Stimulated activated CD4-positive, alpha-beta T cell treated with anti-CD3 and anti-CD28 coated beads, Interleukin-15, amount 100 ng/mL, for 1 hour (primary cell): ENCODE measurements at places on chromosomes 4 and X.

GRCh38 chr4:39522068-39522467 is 5.2 kb downstream of the UGDH start:
- no peak for DNase-seq

DNA sequence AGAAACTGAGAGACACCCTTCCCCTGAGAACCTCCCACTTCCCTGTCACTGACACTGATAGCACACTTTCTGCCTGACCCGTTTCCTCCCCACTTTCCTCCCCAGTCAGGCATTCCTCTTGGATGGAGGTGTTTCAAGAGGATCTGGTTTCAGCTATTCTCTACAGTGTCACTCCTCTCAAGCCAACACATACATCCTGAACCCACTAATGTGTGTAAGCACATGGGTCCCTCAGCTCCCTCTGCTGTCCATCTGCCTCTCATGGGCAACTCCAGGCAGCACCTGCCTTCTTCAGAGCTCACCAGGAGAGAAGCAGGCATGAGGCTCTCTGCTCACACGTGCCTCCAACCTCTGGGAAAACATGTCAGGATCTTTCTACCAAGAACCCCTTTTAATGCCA is 207.6 kb downstream of the NAF1 start:
- no peak for DNase-seq

DNA sequence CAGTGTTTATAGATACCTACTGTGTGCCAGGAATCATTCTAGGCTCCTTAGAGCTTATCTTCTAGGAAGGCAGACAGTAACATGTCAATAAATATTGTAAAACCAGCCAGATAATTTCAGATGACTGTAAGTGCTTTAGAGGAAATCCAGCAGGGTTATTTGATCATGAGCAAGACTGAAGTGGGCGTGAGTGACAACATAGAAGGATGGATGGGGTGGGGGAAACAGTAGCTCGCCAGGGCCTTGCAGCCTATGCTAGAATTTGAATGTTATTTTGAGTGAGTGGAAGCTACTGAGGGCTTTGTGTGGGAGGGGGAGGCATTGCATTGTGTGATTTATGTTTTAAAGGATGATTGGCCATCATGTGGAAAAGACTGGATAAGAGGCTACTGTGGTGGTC is 6.7 kb downstream of the SRD5A3 start:
- no peak for DNase-seq

DNA sequence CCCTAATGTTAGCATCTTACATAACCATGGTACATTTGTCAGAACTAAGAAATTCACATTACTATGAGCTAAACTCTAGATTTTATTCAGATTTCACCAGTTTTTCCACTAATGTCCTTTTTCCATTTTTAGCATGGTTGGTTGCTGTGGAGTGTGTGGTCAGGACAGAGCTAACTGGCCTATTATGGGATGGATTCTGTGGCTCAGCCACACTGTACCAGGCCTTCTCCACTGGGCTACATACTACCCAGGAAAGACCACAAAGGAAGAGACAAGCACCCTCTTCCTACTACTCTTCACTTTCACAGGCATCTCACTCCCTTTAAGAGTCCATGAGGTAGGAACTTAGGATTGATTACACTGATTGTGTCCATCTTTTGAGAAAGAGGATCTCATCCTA is 67.4 kb downstream of the ZNF827 start:
- DNase-seq = no peak

DNA sequence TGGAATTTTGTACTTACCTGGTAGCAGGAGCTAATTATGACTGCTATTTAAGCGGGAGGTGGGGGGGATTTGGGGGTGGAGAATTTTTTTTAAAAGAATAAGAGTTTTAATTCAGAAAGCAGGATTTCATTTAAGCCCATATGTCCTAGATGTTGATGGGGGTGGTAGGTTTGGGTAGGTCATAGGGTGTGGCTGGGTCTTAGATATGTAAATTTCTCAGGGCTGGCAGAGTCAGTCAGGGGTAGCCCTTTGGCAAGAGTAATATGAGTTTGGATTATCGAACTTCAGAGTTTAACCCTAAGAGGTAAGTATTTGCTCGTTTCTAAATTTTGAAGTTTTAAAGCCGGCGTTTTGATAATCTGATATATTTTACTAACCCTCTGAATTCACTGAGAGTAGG is 35.2 kb upstream of the COX18 start:
- no peak for DNase-seq

DNA sequence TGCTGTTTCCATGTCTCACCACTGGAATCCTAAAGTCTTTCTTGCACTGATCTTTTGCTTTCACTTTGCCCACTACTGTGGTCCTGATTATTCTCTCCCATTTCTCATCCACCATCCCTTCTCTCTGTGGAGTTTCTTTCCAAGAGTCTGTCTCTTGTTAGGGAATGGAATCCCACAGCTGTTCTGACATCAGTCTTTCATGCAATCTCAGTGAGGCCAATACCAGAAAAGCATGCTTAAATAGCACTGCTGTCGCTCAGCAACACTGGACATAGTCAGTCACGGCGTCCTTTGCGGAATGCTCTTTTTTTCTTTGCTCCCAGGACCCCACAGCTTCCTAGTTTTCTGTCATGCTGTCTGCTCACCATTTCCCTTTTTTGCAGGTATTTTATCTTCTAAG is 20.1 kb downstream of the SLITRK4 start:
- no peak for DNase-seq

DNA sequence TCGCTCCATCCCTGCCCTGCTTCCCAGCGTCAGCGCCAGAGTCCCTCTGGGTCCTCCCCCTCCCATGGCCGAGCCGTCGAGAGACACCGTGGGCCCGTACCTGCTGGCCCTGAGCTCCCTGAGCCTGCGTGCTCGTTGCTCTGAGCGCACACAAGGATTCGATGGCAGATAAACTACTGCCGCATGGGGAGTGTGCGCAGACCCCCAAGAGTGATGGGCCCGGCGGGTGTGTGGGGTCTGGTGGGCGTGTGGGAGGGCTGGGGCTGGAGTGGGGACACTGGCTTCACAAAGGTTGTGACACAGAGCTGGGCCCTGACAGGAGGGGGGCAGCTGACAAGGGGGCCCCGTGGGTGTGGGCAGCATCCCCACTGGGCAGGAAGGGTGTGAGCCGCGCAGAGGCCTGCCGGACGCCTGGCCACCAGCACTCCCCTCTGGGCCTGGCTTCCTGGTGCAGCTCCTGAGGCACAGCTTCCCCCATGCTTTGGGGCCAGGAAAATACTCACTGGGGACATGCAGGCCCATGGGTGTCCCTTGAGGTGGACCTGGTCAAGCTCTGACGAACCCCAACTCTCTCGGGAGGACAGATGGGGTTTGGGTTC is 4.8 kb upstream of the RGS12 start:
- DNase-seq = no peak

DNA sequence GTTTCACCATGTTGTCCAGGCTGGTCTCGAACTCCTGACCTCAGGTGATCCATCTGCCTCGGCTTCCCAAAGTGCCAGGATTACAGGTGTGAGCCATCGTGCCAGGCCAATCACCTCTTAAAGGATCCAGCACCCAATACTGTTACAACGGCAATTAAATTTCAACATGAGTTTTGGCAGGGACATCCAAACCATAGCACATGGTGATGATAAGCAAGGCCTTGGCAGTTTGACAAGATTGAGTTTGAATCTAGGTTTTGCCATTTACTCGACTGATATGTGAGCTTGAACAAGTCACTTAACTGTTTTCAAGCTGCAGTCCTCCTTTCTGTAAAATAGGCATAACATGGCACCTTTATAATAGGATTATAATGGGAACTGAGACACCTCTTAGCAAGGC is 84.1 kb downstream of the GPR82 start:
- DNase-seq = no peak

- no peak for DNase-seq
Observed at GRCh38 chr4:88446124-88446523, 10.8 kb upstream of the HERC5 start.

DNA sequence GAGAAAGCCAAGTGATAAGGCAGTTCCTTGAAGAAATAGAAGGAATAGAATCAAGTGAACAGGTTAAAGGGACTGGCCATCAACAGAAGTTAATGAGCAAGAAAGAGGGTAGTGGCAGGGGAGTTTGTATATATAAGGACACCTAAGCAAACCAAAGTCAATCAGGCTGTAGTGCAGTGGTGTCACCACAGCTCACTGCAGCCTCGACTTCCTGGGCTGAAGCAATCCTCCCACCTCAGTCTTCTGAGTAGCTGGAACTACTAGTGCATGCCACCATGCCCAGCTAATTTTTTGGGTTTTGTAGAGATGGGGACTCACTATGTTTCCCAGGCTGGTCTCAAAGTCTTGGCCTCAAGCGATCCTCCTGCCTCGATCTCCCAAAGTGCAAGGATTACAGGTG is 15.9 kb downstream of the ACOT9 start:
- no peak for DNase-seq

GRCh38 chrX:47960406-47960805 is 43.4 kb downstream of the ZNF182 start:
- no peak for DNase-seq

GRCh38 chr4:24212642-24213041 is 322.8 kb upstream of the PPARGC1A start:
- no peak for DNase-seq

DNA sequence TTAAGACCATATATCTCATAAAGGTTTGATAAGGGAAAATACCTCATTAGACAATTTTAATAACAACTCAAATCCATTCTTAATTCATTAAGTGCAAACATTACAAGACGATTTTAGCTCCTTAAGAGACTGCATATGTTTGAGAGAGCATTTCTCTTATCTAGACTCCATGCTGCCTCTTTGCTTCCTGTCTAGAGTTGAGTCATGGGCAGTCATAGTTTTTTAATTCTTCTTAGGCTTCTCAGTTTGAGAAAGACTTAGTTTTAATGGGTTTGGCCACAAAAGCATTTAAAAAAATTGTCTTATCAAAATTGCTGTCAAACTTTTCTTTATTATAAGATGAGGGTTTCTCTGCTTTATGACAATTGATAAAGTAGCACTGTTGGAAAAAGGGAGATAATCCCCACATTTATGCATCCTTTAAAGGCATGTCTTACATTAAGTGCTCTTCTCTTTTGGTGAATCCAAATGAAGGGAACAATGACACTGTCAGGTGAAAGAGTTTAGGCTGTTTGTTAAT is 713.4 kb downstream of the PCDH18 start:
- no peak for DNase-seq

- no peak for DNase-seq
Observed at GRCh38 chr4:182062936-182063335, 180.3 kb upstream of the TENM3 start.

- DNase-seq = peak; percentile 12
Observed at GRCh38 chr4:88158489-88159228, at the start of gene ABCG2. Gene ABCG2 (minus strand): TSS chr4:88158639. CDS start chr4:88139995, 18,644 bp downstream.

DNA sequence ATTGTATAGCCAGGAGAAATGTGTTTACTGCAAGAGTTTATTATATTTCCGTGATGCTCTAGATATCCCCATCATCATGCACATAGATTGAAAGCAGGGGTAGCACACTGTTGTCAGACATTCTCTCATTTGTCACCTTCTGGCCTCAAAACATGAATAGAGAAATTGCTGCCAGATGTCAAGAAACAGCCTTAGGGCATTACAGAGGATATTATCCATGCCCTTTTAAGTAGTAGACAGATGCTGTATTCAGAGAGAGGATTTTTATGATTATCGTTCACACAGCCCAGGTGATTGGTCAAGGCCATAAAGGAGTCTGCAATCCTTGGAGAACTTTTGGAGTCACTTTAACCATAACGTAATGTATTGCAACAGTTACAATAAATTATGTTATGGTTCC is 1961.5 kb upstream of the TENM3 start:
- DNase-seq = no peak

GRCh38 chrX:104288269-104288668 is 33.5 kb upstream of the ESX1 start:
- no peak for DNase-seq

- no peak for DNase-seq
Observed at GRCh38 chr4:89129080-89129640, 17.8 kb downstream of the TIGD2 start.

DNA sequence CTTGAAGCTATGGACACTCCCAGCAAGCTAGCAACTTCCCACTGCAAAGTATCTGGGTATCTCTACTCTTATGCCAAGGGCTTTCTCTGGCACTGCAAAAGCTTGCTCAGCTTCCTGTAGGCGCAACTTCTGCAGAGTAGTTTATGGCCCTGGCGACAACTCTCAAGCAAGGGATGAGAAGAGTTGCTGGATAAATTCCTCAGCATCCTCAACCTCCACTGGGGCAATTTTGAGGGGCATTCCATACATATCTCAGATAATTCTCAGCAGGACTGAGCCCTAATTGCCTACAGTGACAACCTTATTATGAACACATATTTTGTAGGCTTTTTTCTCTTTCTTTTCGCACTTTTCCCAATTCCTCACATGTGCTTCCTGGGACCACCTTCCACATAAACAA is 31.2 kb upstream of the TAB3 start:
- DNase-seq = no peak

GRCh38 chrX:20233336-20233735 is 33.4 kb downstream of the RPS6KA3 start:
- no peak for DNase-seq

DNA sequence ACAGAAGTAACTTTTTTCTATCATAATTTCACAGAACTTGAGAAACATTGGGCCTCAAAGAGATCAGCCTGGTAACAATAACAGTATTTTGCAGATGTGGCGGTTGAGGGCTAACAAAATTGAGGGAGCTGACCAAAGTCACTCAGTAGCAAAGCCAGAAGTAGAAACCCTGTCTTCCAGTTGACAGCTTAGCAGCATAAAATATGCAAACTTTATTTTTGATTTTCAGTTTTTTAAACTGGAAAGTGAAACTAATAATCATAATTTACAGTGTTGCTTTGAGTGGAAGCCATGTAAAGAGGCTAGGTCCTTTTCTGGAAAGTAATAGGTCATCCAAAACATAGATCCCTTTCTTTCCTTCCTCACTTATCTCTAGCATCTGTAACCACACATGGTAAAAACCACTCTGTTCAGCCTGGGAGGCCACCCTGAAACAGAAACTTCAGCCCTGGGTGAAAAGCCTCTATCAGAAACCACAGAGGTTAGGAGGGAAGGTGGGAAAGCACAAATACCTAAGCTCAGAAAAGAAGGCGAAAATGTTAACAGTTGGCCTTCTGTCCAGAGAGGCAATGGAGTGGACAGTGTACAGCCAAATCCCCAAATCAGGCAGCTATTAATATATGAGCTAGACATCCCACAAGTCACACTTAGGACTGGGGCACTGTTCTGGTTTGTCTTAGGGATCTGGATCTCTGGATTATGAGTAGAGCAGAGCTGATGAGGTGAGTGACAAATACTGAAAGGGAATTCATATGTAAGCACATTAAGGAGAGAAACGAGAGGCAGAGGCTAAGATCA is 61.1 kb upstream of the ARSJ start:
- DNase-seq = no peak

GRCh38 chr4:85861064-85861765 is 386.3 kb downstream of the ARHGAP24 start:
- DNase-seq = no peak

- DNase-seq = no peak
Observed at GRCh38 chr4:38071801-38072431, 111.7 kb downstream of the PTTG2 start.
